Stimulated activated CD4-positive, alpha-beta T cell treated with anti-CD3 and anti-CD28 coated beads, TNF-alpha, amount 100 ng/mL, for 48 hours (primary cell): ENCODE measurements at places on chromosomes 5 and 9.
A peak's percentile ranks its signal among the peaks of the same experiment; 100 is the strongest.

- DNase-seq: no peak
Measured at GRCh38 chr5:113119246-113119924, 142.8 kb downstream of the DCP2 start.

DNA sequence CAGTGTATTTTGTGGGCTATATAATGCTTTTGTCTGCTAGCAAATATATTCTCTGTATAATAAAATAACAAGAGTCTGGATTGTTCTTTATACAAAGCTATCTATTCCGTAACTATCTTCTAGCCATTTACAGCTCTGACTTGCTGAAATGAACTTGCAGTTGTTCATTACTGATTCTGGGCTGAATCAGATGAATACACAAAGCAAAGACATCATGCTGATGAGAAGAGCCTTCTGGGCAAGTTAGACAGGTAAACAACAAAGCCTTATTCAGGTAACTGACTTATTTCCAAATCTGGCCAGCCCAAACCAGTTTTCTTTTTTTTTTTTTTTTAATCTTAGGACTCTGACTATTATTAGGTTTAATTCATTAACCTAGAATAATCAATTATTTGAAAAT, 255.5 kb downstream of the KIAA0825 start:
- DNase-seq: no peak

- no peak for DNase-seq
Measured at GRCh38 chr9:36245906-36246305, 12.3 kb downstream of the GNE start.

GRCh38 chr5:100787648-100788047, 115.4 kb downstream of the ST8SIA4 start:
- no peak for DNase-seq

DNA sequence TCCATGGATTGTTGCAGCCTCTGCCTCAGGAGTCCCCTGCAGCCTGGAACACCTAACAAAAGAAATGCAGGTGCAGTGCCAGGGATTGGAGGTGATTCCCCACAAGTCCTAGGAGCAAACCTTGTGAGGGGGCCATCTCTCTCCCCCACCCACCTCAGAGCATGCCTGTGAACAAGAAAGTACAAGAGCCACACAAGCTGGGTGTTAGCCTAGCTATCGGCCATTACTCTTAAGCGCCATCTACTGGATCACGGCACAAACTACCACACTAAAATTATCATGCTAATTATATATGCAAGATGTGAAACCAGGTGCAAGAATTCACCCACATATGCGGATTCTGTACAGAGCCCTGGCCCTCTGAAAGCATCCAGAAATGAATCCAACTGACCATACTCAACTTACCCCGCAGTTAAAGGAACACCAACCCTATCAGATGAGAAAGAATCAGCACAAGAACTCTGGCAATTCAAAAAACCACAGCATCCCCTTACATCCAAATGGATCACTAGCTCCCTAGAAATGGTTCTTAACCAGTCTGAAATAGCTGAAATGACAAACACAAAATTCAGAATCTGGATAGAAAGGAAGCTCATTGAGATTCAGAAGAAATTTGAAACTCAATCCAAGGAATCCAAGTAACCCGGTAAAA, 16.5 kb upstream of the PRSS3 start:
- peak; percentile 15 for DNase-seq

- DNase-seq: no peak
Measured at GRCh38 chr5:8884029-8884428, 661.8 kb downstream of the SEMA5A start.

DNA sequence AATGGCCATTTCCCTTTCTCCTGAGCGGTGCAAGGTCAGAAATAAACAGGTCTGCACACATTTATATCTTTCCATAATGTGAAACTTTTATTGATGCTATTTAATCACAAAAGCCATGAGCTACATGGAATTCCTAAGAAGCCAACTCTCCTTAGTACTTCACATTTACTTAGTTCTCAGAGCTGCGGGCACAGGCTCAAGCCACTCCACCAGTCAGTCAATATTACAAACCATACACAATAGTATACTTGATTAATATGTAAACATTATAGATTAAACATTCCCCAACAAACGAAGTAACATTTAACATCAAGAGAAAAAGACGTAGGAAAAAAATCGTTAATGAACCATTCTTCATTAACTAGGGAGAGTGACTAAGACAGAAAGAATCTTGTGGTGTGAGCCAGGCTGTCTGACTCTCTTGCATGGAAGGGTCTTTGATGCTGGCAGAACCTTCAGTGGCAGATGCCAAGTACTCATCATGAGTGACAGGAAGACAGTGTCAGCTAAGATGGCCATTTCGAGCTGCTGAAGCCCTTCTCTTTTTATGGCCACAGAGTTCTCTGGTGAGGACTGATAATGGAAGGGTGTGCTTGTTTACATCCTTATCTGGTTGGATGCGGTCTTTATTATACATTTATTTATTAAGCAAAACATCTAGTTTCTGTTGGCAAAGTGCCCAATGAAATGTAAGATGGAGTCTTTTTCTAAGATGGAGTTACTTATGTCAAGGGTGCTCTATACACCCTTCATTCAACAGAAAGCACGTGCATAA, 115.5 kb upstream of the TUT7 start:
- no peak for DNase-seq

GRCh38 chr9:73200694-73201452, 49.2 kb downstream of the ANXA1 start:
- no peak for DNase-seq

DNA sequence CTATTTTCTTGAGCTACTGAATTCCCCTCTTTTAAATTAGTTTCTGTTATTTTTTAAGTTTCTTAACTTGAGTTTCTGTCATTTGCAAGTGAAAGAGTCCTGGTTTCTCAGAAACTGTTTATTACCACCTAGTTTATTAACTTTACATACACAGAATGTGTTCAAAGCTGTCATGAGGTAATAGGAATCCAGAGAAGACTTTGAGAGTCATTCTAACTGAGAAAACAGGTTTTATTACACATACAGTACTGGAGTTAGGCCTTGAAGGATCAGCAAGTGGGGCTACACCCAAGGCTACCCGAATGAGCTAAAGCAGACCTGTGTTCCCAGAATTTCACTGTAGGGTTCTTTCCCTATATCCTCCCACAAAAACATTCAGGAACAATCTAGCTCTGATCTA, 33.1 kb downstream of the FAM114A2 start:
- no peak for DNase-seq

DNA sequence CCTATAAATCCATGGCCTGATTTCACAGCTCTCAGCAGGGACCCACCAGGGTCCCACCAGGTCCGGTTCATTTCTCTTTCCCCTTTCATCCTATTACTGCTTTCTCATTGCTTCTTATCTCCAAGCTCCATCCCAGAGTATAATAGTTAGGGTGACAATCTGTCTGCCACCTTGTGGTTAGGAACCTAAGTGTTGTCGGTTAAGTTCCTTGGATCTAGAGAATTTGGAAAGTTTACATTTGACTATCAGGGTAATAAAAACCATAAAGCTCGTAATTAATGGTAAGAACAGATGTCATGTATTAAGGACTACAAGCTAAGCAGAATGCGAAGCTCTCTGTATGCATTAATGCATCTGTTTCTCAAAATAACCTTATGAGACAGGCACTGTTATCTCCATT, 259.1 kb downstream of the SH3GL2 start:
- no peak for DNase-seq

DNA sequence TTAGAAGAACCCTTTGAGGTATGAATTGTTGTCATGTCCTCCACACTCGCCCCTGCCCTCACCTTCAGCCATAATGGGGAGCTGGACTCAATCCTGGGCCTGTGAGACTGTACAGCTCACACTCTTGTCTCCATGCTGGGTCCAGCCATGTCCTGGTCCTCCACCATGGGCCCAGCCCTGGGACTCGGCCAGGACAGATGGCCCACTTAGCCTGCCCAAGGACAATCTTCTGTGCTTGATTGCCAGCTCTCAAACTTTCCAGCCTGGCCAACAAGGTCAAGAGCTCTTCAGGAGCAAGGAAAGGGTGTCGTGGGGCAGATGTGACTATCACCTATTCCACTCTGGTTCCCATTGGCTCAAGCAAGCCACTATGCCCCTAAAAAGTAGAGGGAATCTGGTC, 90.8 kb downstream of the HRH2 start:
- no peak for DNase-seq

- no peak for DNase-seq
Measured at GRCh38 chr5:64790210-64790609, 21.5 kb downstream of the CWC27 start.

- no peak for DNase-seq
Measured at GRCh38 chr5:73306078-73306719, 133.2 kb downstream of the TMEM174 start.
